GOT3 (cell line): ENCODE measurements at places on chromosomes 2 and 18.

DNA sequence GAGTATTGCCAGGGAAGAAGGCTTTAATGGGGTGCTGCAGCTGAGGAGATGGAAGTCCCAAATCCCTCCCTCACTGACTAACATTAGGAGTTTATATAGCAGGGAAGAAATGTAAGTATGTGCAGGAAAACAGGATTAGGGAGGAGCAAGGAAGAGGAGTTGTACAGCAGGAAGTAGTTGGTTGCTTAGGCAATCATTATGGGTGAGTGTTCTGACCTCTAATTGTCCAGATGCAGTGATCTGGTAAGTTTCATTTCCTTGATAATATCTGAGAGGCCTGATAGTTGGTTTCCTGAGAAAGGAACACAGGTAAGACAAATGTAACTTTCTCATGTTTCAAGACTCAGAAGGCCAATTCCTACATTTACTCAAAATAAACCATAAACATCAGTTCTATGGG lies 331.9 kb upstream of the GULP1 start:
- no peak for DNase-seq

- no peak for DNase-seq
Measured at GRCh38 chr2:88590998-88591613, 36.2 kb downstream of the EIF2AK3 start.

GRCh38 chr18:55576001-55576400 lies 12.0 kb downstream of the TCF4 start:
- DNase-seq, result no peak

DNA sequence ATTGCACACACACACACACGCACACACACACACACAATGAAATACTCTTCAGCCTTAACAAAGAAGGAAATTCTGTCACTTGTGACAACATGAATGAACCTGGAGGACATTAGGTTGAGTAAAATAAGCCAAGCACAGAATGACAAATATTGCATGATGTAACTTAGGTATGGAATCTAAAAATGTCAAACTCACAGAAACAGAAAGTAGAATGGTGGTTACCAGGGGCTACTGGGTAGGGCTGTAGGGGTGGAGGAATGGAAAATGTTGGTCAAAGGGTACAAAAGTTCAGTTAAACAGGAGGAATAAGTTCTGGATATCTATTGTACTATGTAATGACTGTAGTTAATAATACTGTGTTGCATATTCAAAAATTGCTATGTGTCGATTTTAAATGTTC lies 29.5 kb downstream of the SCN2A start:
- no peak for DNase-seq

DNA sequence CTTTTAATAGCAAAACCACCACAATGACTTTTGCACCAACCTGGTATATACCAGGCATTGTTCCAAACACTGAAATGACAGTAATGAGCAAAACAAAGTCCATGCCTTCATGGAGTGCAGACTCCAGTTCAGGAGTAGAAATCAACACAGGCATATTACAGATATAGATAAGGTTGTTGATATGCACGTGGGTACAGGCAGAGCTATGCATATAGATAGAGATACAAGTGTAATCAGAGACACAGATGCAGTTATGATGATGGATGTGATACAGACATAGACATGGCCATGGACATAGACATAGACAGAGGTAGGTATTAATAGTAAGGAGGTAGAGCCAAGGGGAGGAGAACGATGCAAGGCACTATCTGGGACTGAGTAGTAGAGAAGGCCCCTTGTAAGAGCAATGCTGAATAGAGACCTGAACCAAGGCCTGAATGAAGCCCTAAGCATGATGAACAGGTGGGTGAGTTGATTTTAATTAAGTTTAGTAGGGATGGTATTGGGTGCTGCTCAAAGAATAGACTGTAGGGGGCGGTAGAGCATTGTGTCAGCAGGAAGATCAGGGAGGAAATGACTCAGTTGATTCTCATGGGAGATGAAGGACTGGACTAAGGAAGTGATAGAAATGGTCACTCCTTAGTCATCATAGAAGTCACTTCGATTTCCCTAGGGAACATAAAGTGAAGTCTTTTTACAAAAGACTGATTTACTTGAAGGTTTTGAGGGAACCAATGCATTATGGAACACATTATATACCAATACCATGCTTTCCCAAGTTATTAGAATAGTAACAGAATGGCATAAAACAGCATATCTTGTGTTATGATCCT lies 39.4 kb downstream of the CMPK2 start:
- DNase-seq, result no peak

GRCh38 chr2:28359222-28360057 lies 33.2 kb upstream of the FOSL2 start:
- DNase-seq, result no peak

DNA sequence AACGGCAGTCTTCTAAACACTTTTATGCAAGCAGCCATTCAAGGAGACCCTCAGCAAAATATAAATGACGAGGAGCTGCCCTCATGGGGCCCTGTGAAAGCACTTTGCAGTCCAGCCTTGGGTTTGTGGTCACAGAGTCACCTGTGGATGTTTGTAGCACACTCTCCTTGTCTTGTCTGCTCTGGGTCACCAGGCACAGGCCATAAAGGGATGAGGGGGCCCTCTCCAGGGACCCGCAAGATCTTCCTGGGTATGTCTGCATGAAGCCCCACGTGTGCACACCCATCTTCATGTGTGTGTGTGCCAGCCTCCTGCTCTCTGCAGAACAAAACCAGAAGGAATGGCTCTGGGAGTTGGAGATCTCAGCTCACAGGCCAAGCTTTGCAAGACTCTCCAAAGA lies 36.2 kb downstream of the ATOH8 start:
- DNase-seq, result no peak
